ENCODE measurements at places on chromosomes 3 and 15.
A peak's percentile ranks its signal among the peaks of the same experiment; 100 is the strongest.

GRCh38 chr3:37531066-37531720 lies 330.5 kb upstream of the CTDSPL start:
- DNase-seq = peak; percentile 13

DNA sequence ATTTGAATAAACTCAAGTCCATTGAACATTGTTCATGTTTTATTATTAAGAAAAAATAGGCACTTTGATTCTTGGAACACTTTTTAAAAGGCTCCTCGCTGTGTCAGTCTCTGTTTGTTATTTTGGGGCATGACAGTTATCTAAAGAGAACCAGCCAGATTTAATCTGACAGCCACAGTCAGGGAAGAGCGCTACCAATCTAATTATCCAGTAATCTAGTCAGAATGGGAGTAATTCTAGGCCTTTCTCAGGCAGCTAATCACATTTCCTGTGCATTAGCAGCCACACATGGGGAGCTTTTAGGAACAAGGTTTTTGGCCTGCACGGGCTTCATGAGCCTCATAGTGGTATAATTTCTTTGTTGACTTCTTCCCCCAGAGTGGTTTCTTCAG lies 362.2 kb downstream of the RBMS3 start:
- DNase-seq = no peak

DNA sequence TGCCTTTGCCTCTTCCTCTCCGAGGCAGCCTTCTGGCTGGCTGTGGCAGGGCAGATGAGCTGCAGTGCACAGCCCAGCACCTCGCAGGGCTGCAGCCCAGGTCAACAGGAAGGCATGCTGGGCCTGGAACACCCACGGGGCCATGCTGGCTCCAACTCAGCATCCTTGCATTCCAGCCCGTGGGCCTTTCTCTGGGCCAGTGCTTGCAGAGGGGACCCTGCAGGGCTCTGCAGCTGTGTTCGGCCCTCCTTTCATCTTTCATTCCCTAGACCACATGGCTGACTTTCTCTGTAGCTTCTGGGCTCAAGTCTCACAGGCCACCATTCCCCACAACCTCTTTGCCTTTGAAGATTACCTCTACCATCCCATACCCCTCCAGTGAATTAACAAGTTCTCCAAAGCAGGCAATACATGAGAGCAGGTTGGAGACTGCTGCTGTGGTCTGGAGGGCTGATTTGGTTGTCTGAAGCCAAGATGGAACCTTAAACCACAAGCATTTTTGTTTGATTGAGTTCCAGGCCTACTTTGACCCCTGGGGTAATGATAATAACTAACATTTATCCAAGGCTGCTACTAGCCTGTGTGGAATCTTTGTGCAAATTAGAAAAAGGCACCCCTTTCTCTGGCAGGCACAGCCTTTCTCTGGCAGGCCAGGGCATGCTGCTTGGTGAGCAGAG lies 5.9 kb downstream of the FAM131A start:
- DNase-seq = no peak

- no peak for DNase-seq
Measured at GRCh38 chr3:152825566-152825965, 9.4 kb upstream of the P2RY1 start.

DNA sequence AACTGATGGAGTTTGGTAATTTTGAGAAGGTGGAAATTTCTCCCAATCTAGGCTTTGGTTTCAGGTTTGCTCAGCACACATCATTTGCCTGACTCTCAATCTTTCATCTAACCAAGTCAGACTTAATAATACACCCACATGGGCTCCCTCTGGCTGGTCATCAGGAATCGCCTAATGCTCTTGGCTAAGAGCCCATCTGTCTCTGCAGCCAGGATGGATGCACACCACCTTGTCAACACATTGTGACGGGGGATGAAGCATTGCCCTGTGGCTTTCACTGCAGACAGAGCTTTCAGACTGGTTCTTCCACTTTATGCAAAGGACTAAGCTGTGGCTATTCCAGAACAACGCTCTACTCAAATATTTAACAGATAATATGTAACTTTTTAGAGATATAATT lies 3.0 kb upstream of the HDGFL3 start:
- DNase-seq = no peak

- DNase-seq = no peak
Measured at GRCh38 chr3:17025594-17026139, 140.9 kb downstream of the PLCL2 start.

DNA sequence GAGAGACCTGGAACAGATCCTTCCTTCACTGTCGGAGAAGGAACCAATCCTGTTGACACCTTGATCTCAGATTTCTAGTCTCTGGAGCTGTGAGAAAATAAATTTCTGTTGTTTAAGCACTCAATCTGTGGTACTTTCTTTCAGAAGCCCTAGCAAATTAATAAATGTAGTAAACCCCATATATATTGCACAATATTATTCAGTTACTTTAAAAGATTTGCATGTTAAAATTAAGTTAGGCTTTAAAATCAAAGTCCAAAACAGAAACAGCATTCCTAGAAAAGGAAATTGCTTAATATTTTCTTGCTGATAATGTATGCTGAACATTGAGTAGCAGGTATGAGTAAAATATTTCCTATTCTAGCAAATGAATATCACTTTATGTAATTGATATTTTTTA lies 113.2 kb downstream of the LEKR1 start:
- DNase-seq = no peak

DNA sequence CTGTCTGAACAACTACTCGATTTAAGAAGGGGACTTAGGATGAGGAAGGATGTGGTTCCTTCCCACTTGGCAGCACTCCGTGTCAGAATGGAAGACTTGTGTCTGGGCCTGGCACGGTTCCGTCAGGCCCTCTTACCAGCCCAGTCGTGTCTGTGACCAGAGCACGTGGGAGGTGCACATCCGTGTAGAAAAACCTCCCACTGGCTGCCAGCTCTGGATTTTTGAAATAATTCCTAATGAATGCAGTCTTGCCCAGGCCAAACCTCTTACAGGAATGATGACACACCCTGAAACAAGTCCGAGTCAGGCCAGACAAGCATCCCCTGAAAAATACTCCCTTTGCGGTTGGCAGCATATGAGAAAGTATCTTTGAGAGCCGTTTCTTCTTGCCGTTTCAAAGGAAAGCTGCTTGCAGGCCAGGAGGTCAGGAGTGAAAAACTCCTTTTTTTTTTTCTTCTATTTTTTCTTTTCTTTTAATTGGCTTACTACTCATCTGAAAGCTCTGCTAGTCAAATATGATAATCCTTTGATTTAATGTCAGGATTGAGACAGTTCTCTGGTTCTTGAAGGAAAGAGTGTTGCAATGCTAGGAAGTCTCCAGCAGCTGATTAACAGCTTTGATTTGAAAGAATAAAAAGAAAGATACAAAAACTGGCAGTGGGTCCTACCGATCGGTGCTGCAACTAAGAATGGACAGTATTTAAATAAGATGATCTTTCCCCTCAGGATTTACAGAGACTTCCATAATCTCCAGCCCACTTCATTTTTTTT lies 19.8 kb downstream of the IL1RAP start:
- DNase-seq = peak; percentile 43

DNA sequence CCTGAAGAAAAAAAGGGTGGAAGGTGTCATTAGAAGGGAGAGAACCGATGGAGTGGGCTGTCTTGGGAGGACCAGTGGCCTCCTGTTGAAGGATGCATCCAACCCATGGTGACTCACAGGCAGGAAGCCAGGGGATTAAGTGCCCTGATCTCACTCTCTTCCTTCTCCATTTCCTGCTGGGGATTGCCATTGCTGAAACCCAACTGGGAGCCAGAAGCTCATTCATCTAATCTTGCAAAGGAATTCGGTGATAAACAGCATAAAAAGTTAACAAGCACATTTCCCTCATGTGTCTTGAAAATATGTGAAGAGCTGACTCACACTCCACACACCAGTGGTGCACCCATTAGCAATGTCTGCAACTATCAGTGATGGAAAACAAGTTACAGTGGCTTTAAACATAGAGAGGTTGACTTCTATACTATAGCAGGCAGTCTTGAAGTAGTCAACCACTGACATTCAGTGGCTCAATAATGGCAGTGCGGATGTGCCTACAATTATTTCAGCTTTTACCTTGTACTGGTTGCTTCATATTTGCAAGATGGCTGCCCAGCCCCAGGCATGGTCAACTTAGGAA lies 12.8 kb upstream of the CSRNP1 start:
- DNase-seq = peak; percentile 91

DNA sequence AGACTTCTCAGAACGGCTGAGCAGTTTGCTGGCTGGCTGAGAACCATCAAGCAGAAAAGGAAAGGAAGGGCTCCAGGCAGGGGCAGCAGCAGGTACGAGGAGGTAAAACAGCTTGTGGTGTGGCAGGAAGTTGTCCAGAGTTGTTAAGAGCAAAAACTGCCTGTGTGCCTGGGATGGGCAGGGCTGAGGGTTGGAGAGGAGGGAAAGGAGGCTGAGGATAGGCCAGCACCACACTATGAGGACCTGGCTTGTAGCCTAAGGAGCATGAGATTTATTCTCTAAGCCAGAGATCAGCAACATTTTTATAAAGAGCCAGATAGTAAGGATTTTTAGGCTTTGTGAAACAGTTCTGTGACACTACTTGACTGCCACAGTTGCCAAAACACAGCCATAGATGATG lies 8.0 kb downstream of the IGSF10 start:
- DNase-seq = no peak

DNA sequence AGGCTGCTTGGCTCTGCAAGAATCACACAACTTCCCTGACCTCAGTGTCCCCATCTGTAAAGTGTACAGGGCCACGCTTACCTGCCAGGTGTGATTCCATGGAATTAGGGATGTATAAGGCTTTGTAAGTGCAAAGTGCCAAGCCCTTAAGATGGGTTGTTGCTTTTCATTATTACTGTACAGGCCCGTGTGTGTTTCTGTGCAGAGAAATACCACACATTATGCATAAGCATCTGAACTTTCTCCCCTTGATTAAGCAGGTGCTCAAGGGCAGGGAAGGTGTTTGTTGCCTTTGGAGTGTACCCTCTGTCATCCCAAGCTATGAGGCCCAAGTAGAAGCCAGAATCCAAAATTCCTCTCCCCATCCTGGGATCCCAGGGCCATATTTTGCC lies 13.6 kb upstream of the HRH1 start:
- DNase-seq = no peak
